Motor neuron (in vitro differentiated cells): ENCODE measurements at places on chromosomes 5 and 9.
A peak's percentile ranks its signal among the peaks of the same experiment; 100 is the strongest.

DNA sequence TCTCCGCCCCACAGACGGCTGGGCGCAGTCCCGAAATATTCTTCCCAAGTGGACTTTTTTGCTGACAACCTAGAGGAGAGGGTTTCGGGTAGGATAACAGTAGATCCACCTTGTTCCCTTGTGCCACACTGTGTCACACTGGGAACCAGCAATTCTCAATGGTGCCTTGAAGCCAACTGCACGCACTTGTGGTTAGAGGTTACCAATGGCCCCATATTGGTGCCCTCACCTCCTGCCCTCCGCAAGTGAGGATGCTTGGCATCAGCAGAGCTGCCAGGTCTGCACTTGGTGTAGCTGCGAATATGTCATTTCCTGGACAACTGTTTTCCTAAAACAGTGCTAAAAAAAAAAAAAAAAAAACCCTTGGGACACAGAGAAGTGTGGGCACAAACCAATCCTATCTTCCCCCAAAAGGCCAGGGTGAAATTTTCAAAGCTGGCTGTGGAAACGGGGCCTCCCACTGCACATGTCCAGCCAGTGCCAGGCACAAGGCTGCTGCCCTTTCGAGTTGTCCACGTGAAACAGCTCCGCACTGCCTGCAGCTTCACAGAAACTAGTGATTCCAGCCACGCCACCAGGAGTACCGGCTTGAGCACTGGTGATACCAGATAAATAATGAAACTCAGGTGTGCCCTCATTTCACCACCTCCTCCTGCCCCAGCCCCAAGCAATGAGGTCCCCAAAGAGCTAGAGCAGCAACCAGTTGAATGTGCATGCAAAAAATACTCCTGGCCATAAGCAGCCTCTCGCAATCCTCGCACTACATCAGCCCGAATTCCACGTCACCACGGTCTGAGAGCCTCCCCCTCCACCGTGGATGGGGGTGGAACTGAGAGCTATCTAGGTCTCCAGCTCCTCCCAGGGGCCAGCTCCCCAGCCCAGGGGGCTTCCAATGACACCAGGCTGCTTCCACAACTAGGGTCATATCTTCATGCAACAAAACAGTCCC is 51.2 kb downstream of the USP20 start:
- ATAC-seq, result no peak

DNA sequence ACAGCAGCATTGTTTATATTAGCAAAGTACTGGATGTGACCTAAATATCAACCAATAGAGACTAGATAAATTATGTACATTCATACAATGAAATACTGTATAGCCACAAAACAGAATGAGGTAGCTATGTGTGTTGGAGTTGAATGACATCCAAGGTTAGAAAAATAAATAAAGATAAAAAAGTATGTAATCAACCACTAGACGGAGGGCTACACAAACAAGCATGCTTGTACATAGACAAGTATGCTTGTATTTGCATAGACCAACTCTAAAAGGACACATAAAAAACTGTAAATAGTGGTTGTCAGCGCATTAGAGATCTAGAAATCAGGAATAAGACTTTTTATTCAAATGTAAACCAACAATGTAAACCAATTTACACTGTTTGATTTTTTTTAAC is 3.0 kb downstream of the FEM1C start:
- ATAC-seq, result no peak

DNA sequence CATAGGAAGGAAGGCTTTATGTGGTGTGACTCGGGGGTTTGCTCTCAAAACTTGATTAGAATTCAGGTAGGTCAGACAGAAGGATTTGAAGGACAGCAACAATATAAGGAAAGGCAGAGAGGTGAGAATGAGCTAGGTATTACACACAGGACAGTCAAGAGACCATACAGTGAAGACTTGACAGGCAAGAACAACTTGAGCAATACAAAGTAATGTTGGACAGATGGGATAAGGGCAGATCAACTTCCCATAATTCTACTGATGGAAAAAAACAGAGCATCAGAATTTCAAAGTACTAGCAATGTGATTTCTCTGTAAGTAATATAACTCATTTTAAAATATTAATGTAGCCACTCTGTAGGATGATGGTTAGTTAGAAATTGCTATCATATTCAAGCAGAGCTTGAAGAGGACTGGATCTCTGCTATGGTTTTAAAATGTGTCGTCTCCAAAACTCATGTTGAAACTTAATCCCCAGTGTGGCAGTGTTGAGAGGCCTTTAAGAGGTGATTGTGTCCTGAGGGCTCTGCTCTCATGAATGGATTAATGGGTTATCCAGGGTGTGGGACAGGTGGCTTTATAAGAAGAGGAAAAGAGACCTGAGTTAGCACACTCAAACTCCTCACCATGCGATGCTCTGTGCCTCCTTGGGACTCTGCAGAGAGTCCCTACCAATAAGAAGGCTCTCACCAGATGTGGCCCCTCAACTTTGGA is 22.4 kb upstream of the HOMER1 start:
- no peak for ATAC-seq

GRCh38 chr9:81363916-81364480 is 325.3 kb downstream of the TLE1 start:
- ATAC-seq, result no peak

- no peak for ATAC-seq
Measured at GRCh38 chr5:12652201-12652600, 748.0 kb upstream of the CTNND2 start.

DNA sequence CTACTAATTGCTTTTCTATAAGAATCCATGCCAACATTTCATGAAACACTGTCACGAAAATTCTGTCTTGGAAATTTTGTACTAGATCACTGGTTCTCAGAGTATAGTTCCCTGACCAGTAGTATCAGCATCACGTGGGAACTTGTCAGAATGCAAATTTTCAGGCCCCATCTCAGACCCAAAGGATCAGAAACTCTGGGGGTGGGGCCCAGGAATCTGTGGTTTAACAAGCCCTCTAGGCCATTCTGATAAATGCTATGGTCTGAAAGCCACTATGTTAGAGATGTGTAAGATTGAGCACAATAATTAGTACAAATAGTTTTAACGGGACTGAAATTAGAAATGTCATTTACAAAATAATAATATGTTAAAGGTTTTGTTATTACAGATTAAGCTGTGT is 615.7 kb upstream of the ARRDC3 start:
- ATAC-seq, result no peak

GRCh38 chr5:6356578-6357164 is 21.7 kb downstream of the MED10 start:
- ATAC-seq, result peak; percentile 44
